M059J (cell line): ENCODE measurements at places on chromosomes 5 and 9. TPM values are rescaled to one million over a fixed set of nuclear protein-coding genes. Genes with fewer than 3 reads are reported as not detected.

The FCN1 gene
- not detected in 2 replicates for total RNA-seq

The ECM2 gene
- total RNA-seq = 0.47 and 1.0 TPM in 2 replicates

The BAAT gene
- total RNA-seq = not detected in 2 replicates

The PGGT1B gene
- 14.9 and 20.6 TPM in 2 replicates for total RNA-seq

The FOXD4 gene
- total RNA-seq = 0.05 TPM in 1 of 2 replicates, not detected in the other

The ERP44 gene
- total RNA-seq = 42.4 and 52.5 TPM in 2 replicates

The RNF183 gene
- total RNA-seq = not detected in 2 replicates

The C9orf43 gene
- total RNA-seq = 0.05 and 1.1 TPM in 2 replicates

The SMAD5 gene
- 34.5 and 42.6 TPM in 2 replicates for total RNA-seq

DNA sequence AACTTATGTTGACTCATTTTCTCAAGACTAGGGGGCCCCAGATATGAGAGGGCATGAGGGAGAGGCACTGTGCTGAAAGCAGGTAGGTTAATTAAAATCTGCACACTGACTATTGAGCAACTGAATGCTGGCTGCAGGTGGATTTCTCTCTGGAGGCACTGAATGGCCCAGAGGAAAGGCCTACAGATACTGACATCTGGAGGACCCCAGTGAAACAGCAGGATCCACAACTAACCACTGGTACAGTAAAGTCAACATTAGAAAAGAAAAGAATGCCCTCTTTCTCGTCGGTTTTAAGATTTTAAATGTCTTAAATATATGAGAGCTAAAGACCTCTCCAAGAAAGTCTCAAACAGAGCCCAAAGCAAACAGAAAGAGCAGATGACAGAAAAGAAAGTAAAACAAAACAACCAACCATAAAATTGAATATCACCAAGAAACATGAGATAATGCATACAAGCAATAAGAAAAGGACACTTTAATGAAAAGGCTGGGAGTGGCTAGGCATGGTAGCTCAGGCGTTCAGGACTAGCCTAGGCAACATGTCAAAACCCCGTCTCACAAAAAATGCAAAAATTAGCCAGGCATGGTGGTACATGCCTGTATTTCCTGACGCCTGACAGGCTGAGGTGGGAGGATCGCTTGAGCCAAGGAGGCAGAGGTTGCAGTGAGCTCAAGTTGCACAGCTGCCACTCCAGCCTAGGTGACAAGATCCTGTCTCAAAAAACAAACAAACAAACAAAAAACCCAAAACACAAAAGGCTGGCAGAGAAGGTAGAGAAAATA is 43.3 kb downstream of the PUM3 start:
- no peak for DNase-seq

GRCh38 chr9:7117676-7118561 is 360.1 kb downstream of the KDM4C start:
- no peak for DNase-seq

GRCh38 chr5:107571621-107572536 is 98.9 kb downstream of the EFNA5 start:
- DNase-seq = peak; percentile 93

DNA sequence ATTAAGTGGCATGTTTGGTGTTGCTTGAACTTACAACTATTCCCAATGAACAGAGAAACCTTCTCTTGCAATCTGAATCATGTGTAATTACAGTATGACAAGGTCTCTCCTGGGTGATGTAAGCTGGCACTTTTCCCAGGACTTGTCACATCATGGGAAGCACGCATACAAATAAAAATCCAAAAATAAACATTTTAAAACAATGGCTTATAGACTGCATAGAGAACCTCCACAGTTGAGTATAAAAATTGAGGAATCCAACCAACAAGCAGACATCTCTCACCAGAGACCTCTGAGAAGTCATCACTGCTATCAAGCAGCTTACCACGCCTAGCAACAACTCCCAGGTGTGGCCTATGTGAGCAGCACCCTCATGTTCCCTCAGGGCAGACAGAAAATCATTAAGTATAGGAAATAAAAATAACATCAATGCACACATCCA is 3.9 kb downstream of the MLLT3 start:
- DNase-seq = peak; percentile 95

- DNase-seq = no peak
These were observed 42.5 kb downstream of the SEMA4D start for GRCh38 chr9:89455356-89455824.

- no peak for DNase-seq
These were observed 139.6 kb downstream of the ZCCHC7 start for GRCh38 chr9:37259951-37260350.

DNA sequence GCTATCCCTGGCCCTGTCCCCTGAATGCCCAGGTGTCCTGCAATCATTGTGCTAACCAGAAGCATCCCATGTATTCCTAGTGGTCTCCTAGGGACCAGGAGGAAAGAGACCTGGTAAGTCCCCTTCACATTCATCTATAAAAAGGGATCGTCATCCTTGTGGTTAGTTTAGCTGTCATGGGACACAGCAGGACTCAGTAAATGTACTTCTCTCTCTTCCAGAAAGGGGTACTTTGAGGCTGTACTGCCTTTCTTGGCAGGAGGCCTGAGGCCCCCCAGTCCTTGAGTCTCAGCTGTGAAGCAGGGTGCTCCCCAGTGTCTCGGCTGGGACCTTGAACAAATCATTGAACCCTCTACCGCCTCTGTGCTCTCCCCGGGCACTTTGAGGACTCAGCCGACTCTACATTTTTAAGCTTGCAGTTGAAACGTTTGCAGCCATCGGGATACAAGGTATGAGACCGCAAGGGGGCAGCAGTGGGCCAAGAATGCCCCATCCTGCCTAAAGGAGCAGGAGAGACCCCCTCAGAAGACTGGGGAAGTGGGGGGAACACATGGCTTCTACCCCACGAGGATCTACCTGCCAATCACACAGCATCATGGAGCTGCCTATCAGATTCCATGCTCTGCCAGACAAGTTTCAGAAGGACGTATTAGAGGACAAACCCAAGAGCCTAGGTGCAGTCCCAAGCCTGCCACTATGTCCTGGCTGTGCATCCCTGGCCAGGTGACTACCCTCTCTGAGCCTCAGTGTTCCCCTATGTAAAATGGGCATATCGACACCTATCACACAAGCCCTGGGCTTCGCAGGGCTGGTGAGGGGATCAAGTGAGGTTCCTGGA is 2.4 kb upstream of the PHYKPL start:
- DNase-seq = peak; percentile 51

GRCh38 chr9:6426117-6426516 is 13.1 kb downstream of the UHRF2 start:
- peak; percentile 7 for DNase-seq

DNA sequence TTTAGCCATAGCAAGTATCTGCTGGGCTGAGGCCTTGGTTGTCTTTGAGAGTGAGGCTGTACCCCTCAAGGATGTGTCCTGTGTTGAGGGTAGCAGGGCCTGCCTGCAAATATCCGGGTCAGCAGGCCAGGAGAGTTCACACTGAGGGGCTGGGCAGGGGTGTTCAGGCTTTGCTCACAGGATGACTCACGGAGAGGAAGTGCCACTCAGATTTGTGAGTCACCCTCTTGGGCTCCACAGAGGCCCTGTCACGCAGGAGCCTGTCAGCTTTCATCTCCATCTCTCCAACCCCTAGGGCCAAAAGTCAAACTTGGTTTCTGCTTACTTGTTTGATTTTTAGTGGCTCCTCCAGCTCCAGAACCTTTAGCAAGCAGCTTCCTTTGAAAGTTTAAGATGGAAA is 211.5 kb downstream of the SEC61B start:
- peak; percentile 99 for DNase-seq

- DNase-seq = peak; percentile 98
These were observed 77.3 kb downstream of the MAMDC2 start for GRCh38 chr9:70120834-70121510.

DNA sequence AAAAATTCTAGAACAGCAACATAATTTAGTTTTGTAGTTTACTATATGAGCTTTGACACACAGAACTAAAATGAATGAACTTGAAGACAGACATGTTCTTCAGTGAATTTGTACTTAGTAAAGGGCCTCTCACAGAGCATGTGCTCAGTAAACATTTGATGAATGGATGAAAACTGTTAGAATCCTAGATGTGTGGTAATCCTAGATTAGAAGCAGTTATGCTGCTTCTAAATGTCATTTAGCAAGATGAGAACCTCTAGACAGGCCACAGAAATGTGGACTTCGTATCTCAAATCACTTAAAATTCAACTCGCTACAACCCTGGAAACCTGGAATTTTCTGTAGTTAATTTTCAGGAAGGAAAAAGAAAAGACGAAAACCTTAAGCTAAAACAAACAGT is 8.5 kb downstream of the GOLPH3 start:
- DNase-seq = no peak

GRCh38 chr5:113170707-113171106 is 194.1 kb downstream of the DCP2 start:
- DNase-seq = no peak

- peak; percentile 83 for DNase-seq
These were observed 68.1 kb upstream of the ERCC6L2 start for GRCh38 chr9:95807326-95807947.

GRCh38 chr9:1051210-1051583 is 1.0 kb downstream of the DMRT2 start:
- no peak for DNase-seq

DNA sequence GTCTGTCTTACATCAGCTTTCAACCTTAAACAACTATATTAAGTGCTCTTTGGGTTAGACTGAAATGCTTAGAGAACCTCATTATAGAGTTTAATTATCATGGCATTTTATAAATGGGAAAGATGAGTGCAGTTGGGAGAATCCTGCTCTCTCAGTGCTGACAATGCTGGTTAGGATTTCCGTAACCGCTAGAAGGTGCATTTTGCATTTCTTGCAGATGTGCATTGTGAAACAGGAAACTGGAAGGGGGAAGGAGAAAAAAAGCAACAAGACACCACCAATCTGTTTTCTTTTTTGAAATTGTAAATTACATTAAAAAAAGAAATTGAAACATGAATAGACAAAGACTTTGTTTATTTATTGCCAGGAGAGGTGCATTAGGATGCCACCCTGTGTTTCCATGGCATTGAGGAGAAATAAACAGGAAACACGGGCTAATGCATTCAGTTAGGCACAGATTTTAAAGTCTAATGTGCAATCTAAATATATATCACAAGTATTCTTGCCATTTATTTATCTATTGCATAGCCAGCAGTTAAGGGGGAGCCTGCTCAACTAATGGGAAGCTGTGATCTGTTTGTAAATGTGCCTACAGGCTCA is 478.9 kb downstream of the PSAT1 start:
- DNase-seq = peak; percentile 37

GRCh38 chr5:50947906-50948683 is 281.7 kb downstream of the PARP8 start:
- DNase-seq = no peak

GRCh38 chr9:36941441-36941840 is 92.6 kb downstream of the PAX5 start:
- DNase-seq = no peak

DNA sequence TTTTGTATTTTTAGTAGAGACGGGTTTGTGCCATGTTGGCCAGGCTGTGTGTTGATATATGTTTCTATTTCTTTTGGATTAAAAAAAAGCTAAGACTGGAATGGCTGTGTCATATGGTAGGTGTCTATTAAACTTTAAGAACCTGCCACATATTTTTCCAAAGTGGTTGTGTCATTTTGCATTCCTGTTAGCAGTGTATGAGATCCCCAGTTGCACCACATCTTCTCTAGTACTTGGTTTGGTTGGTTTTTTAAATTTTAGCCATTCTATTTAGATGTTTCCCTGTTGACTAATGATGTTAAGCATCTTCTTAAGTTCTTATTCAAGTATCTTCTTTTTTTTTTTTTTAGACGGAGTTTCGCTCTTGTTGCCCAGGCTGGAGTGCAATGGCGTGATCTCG is 36.2 kb upstream of the MEGF9 start:
- no peak for DNase-seq

DNA sequence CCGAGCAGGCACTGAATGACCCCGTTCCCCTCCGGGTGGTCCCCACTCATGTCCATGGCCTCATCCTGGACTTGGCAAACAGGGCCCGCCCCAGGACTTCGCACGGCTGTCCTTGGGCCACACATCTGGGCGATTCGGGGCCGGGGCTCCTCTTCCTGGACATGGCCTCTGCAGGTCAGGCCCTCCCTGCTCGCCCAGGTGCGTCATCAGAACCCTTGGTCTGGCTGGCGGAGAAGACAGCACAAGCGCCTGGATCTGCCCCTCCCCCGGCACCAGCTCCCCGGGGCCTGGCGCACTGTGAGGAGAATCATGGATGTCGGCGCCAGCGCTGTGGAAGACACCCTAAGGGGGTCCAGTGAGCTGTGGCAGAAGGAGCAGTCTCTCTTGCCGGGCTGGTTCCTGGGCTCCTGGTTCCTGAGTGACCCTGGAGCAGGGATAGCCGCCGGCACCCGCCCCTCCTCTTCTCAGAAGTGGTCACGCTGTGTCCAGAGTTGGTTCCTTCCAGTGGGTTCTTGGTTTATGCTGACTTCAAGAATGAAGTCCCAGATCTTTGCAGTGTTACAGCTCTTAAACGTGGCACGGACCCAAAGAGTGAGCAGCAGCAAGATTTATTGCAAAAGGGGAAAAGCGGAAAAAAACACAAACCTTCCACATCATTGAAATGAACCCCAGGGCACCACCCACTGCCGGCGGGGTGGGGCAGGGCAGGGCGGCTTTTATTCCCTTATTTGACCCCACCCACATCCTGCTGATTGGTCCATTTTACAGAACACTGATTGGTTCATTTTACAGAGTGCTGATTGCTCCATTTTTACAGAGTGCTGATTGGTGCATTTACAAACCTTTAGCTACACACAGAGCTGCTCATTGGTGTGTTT is 25.9 kb upstream of the SLC12A7 start:
- DNase-seq = no peak

DNA sequence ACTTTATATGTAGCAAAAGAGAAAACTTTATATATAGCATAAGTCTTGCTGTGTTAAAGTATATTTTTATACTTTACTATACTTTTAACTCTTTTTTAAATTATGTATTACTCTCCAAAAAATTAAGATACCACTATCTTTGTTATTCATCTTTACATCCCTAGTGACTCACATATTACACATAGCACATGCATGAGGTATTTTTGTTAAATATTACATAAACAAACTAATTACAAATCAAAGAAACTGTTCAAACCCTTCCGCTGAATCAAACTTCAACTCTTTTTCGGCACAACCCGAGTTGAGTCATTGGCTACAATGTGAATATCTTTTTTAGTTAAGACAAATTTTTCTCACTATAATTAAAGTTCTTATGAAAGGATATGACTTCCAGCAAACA is 32.1 kb downstream of the NADK2 start:
- DNase-seq = no peak

GRCh38 chr9:86792136-86792535 is 155.2 kb downstream of the GAS1 start:
- peak; percentile 89 for DNase-seq
